Activated T-cell treated with anti-CD3 and anti-CD28 coated beads, Interleukin-2, amount 50 U/mL, for 4 hours (primary cell): ENCODE measurements at places on chromosomes 2 and 18. TPM values are rescaled to one million over a fixed set of nuclear protein-coding genes. Genes with fewer than 3 reads are reported as not detected.

The CPLX4 gene
- total RNA-seq, result not detected

DNA sequence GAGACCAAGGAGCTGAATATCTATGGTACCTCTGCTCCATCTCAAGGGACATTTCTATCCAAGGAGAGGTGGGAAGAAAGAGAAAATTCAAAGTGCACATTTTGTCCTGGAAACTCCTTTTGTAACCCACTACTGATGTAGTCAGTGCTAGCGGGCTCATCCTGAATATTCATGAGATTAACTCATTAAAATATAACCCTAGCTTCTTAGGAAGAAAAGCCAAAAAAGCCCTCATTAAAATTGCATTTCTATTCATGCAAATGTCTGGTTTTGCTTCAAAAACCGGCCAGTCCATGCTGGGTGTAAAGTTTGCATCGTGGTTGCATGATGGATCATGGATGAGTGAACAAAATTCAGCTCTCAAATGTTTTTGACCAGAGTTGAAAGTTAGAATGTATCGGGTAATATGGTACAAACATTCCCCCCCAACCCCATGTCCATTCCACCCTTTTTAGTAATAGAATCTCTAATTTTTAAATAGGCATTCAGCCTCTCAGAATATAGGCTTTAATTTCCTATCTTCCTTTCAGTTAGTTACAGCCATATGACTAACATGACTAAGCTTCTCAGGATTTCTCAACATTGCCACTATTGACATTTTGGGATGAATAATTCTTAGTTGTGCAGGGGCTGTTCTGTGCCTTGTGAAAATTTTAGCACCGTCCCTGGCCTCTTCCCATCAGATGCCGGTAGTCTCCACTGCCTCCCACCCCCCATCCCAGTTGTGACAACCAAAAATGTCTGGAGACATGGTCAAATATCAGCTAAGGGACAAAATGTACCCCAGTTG lies 104.2 kb upstream of the RND3 start:
- no peak for DNase-seq

DNA sequence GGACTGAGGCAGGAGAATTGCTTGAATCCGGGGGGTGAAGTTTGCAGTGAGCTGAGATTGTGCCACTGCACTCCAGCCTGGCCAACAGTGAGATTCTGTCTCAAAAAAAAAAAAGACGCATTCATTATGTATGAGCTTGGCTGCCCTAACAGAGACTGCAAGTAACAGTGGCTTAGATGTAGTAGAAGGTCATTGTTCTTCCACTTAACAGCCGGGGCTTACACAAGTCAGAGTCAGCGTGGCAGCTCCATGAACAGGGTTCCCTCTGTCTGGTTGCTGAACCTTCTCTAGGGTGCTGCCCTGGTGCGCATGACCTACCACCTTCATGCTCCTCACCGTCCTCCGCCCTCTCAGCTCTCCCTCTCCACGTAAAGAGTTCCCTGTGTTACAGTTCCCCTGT lies 49.1 kb upstream of the IGFBP2 start:
- no peak for DNase-seq

DNA sequence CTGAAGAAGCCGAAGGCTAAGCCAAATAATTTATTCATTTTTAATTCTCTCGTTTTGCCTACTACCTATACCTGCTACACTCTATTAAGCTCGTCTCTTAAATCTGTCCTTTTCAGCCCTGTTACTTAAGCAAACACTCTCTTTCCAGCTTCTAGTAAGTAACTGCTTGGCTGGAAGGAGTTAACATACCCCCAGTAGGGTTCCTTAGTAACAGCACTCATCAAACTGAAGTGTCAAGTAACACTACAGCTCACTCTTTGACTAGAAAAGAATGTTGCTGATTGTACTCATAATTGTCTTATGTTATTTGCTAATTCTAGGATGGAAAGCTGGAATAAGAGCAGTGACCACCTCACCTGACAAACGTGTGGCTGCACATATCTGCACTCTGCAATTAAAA lies 120.0 kb upstream of the SCN7A start:
- no peak for DNase-seq
